ENCODE measurements at places on chromosomes 1 and 21. TPM values are rescaled to one million over a fixed set of nuclear protein-coding genes. Genes with fewer than 3 reads are reported as not detected.

The PRKAA2 gene
- 6.5 TPM for total RNA-seq

The SIPA1L2 gene
- 13.7 TPM for total RNA-seq

The CTSE gene
- total RNA-seq, result not detected

The CRNN gene
- not detected for total RNA-seq

The SLC50A1 gene
- 26.6 TPM for total RNA-seq

The DPT gene
- total RNA-seq, result not detected

The CSF3R gene
- total RNA-seq, result not detected

The NCMAP gene
- total RNA-seq, result 1.5 TPM

The CNN3 gene
- 226 TPM for total RNA-seq

DNA sequence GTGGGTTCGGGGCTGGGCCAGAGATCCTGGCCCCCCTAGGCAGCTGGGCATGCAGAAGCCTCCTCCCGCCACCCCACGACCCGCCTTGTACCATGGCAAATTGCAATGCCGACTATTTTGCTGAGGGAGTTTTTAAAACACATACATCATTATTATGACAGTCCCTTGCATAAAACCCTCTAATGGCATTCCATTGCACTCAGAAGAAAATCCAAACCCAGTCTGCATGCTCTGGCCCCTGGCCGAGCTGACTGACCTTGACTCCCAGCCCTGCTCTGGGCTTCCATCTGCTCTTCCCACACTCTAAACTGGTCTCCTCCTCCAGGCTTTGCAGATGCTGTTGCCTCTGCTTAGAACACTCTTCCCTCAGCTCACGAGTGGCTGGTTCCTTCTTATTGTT, 28.0 kb downstream of the PADI2 start:
- no peak for DNase-seq

GRCh38 chr1:241548008-241548407, 15.8 kb downstream of the KMO start:
- DNase-seq, result no peak

GRCh38 chr21:26941421-26941820, 25.5 kb downstream of the ADAMTS5 start:
- no peak for DNase-seq

DNA sequence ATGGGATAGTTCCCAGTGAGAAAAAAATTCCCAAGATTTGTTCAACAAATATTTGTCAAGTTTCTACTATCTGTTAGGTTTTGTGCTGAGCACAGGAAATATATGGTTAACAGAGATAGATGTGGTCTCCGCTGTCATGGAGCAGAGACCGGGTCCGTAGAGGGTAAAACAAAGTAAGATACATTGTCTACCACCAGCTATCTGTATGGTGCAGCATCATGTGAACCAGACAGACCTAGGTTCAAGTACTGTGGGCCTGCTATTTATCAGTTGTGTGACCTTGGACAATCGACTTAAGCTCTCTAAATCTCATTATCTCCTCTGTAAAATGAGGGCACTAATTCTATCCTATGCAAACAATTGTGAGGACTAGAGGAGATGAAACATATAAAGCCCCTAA, 109.8 kb downstream of the DUSP10 start:
- DNase-seq, result no peak

- no peak for DNase-seq
Observed at GRCh38 chr1:212181015-212181882, 104.0 kb upstream of the PPP2R5A start.

DNA sequence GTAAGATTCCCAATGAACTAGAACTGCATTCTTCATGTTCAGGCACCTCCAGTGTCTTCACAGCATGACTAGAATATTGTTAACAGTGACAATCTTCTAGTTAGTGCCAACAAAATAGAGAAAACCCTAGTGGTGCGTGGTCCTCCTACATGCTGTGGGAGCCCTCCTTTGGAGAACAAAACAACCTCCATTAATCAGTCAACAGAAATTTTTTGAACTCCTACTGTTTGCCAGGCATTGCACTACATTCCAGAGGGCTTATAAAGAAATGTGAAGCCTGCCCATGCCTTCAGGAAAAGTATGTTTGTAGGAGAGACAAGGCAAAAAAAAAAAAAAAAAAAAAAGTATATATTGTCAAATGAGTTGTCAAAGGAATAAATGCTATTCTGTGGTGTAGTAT, 252.7 kb downstream of the LRRC40 start:
- no peak for DNase-seq

GRCh38 chr21:26397545-26397944, 175.5 kb downstream of the CYYR1 start:
- DNase-seq, result no peak

- DNase-seq, result no peak
Observed at GRCh38 chr1:110053552-110054428, 16.7 kb downstream of the ALX3 start.

- no peak for DNase-seq
Observed at GRCh38 chr1:20466273-20466672, 19.7 kb downstream of the CAMK2N1 start.

DNA sequence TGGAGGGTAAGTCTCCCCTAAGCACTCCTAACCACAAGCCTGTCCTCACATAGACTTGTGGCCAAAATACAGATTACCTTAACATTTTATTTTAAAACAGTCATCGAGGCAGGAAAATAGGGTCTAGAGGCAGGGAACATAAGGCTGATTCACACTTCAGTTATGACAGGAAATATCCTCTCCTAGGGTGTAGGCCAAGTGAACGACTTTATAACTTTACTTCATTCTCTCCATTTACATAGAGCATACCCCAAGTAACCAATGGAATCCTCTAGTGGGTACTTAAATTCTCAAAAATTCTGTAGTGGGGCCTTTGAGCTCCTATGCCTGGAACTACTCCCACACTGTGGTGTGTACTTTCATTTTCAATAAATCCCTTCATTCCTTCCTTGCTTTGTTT, 113.0 kb downstream of the WDR3 start:
- no peak for DNase-seq

GRCh38 chr1:229894532-229894931, 172.5 kb upstream of the GALNT2 start:
- no peak for DNase-seq

DNA sequence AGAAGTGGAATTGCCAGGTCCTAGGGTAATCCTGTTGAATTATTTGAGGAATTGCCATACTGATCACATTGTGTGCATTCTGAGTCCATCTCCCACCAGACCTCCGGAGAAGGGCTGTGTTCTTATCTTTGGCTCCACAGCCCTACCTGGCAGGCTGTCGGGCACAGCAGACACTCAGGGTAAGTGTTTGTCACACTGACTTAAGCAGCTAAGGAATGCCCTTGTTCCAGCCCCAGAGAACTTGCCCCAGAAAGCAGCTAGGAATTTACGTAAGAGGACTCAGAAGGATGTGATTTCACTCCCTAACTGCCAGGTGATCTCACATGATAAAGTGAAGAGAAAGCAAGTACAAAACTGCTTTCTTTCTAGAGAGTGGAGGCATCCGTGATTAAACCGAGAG, 21.0 kb downstream of the VASH2 start:
- DNase-seq, result no peak

GRCh38 chr1:17307946-17308345, at the start of gene PADI4:
TSS of gene PADI4 (plus strand) at chr1:17308197. CDS start at chr1:17308223, 26 bp downstream.
- DNase-seq, result no peak

GRCh38 chr1:212686069-212686468, 13.6 kb downstream of the BATF3 start:
- DNase-seq, result no peak

- no peak for DNase-seq
Observed at GRCh38 chr1:33462405-33463164, 9.9 kb upstream of the ZSCAN20 start.

- peak; percentile 61 for DNase-seq
Observed at GRCh38 chr1:208107425-208108212, 136.6 kb downstream of the PLXNA2 start.

Measured in kidney epithelial cell (primary cell).